ENCODE measurements at places on chromosomes 5 and 9.

DNA sequence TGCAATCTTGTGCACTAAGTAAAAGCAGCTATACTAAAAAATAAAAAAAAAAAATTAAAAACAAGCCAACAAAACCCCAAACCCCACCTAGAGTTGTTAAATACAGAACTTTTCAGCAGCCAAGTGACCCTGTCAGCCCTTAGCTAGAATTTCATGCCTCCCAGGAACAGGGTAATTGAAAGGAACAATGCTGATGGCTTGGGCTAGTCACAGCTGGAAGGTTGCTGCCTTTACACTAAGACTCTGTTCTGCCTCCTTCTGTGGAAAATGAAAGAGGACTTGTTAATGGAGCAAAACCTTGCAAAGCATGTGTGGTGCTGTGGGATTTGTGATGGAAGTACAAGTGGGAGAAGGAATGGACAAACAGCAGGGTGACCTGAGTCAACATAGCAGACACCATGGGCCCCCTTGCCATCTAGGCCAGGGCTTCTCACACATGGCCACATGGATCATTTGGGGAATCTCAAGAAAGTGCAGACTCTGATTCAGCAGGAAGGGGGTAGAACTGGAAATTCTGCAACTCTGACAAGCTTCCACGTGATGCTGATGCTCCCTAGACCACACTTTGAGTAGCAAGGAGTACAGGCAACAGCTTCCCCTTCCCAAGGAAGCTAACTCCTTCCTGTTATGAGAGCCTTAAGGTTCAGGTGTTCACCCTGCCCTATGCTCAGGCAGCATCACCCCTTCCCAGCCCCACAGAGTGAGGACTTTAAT lies 14.9 kb upstream of the TMEM252 start:
- no peak for DNase-seq

DNA sequence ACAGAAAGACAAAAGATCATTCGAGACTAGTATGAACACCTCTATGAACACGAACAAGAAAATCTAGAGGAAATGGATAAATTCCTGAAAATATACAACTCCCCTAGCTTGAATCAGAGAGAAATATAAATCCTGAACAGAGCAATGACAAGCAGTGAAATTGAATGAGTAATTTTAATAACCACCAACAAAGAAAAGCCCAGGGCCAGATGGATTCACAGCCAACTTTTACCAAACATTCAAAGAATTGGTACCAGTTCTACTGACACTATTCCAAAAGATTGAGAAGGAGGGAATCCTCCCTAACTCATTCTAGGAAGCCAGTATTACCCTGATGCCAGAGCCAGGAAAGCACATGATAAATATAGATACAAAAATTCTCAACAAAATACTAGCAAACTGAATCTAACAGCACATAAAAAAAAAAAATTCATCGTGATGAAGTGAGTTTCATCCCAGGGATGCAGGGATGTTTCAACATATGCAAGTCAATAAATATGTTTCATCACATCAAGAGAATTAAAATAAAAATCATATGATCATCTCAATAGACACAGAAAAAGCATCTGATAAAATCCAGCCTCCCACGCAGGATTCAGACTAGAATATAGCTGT lies 25.2 kb upstream of the PTGER4 start:
- DNase-seq, result no peak

DNA sequence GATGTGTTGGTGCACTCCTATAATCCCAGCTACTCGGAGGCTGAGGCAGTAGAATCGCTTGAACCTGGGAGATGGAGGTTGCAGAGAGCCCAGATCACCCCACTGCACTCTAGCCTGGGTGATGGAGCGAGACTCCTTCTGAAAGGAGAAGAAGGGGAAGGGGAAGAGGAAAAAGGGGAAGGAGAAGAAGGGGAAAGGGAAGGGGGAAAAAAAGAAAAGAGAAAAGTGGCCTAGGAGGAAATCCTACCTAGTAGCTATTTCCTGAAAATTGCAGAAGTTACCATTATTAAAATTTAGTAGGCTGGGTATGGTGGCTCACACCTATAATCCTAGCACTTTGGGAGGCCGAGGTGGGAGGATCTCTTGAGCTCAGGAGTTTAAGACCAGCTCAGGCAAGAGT lies 67.4 kb downstream of the ARRDC3 start:
- DNase-seq, result no peak

DNA sequence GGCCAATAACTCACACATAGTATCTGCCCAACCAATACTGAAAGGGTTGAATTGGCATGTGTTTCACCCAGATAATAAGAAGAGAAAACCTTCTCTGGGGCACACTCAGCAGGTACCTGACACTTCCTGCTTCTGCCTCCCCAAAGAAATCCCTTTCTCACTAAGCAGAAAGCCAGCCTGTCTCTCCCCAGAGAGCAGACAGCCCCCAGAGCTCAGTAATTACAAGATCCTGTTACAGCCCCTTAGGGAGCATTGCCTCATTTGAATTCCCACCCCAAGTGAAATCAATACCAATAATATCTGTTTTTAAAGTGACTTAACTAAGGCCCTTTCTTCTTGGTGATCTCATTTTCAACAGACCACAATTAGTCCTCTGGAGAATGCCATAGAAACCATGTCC lies 38.5 kb upstream of the FOXI1 start:
- DNase-seq, result no peak

- no peak for DNase-seq
These were observed 43.2 kb downstream of the GABBR2 start for GRCh38 chr9:98665501-98665900.

DNA sequence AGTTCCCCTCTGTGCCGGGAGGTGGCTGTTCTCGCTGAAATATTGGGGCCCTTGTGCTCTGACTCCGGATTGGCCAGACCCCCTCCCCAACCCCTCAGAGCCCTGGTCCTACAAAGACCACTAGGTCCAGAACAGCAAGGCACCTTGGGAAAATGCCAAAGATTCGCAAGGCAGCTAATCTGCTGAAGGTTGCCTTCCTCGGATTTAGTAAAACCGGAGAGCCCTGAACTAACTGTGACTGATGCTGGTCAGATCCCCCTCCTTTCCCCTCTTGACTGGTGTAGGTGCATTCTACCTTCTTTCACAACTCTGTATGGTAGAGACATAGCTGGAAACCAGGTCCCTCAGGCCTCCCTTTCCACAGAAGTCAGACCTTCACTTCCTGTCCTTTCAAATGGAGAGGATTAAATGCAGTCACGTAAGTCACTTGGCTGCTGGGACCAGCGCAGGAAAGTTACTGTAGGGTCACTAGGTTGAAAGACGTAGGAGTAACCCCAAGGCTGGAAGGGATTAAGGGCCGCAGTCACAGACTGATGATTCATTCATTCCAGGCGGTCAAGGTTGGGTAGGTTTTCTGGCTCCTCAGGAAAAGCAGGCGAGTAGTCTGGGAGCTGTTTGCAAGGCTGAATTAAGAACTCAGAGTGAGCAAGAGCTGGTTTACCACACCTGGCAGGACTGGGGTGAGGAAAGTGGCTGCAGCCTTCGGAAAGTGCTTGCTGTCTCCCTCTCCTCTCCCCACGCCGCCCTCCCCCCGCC lies 5.3 kb downstream of the BARX1 start:
- no peak for DNase-seq

- no peak for DNase-seq
These were observed 31.5 kb upstream of the MYORG start for GRCh38 chr9:34408173-34408572.

DNA sequence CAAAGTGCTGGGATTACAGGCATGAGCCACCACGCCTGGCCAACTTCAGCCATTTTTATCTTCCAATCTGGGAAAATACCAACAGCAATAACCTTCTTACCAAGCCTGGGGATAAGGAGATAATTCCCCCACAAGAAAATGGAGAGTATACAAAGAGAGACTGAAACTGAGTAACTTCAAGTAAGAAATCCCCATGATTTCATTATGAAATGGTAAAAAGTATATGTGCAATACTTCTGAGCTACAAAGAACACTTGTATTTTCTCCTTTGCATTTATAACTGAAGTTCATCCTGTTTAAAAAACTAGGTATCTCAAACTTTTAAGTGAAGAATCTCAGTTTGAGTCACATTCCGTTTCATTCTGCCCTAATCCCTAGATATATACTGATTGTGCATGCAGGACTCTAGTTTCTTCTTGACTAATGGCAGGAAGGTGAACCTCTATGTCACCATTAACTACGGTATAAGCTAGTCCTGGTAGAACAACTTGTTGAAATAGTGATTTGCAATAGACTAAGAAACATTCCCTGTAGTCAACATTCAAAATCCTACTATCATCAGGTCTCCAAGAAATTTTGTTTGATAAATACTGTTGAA lies 2071.4 kb downstream of the MAT2B start:
- DNase-seq, result no peak

DNA sequence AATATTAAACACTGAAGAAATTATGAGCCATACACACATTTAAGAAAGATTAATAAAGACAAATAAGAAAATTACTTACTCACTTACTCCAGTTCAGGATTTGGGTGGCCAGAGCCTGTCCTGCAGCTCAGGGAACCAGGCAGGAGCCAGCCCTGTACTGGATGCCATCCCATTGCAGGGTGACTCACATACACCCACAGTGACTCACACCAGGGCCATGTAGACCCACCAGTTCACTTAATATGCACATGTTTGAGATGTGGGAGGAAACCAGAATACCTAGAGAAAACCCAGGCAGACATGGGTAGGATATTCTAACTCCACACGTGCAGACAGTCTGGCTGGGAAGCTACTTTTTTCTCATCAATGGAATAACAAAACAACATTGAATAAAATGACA lies 49.6 kb upstream of the ADRB2 start:
- DNase-seq, result no peak

GRCh38 chr9:20405078-20405477 lies 217.2 kb downstream of the MLLT3 start:
- DNase-seq, result no peak

- DNase-seq, result no peak
These were observed 454.3 kb downstream of the KDM4C start for GRCh38 chr9:7212101-7212500.

DNA sequence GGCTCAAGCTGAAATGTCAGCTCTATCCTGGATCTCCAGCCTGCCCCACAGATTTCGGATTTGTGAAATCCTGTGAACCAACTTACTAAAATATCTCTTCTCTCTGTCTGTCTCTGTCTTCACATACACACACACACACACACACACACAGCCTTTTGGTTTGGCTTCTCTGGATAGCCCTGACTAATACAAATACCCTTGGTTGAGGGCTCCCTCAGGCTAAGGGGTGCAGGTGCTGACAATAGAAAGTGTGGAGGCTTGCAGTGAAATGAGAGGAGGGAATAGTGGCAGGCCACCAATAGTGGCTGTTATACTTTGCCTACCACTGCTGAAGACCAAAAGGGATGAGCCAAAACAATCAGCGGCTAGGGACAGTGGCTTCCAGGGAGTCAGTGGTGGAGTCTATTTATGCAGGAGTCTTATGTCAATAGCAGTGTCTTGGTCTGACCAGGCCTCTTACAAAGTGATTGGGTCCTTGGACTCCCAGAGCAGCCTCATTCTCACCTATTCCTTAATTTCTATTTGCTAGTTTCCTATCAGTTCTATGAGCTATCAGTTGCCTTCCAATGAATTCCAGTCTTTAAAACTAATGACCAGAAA lies 93.2 kb upstream of the GAS1 start:
- DNase-seq, result no peak

- DNase-seq, result no peak
These were observed 144.9 kb downstream of the BARX1 start for GRCh38 chr9:93810028-93810971.

Measured in omental fat pad (tissue), 4 donors.